Dermis lymphatic vessel endothelial cell (primary cell): ENCODE measurements at places on chromosomes 3 and 15. TPM values are rescaled to one million over a fixed set of nuclear protein-coding genes. Genes with fewer than 3 reads are reported as not detected.

The STXBP5L gene
- total RNA-seq: not detected in 2 replicates

The ROPN1B gene
- total RNA-seq: not detected in 2 replicates

The NRROS gene
- 7.3 and 8.5 TPM in 2 replicates for total RNA-seq

The STRA6 gene
- 0.11 TPM in 1 of 2 replicates, not detected in the other for total RNA-seq

The SLC15A2 gene
- total RNA-seq: under 0.01 TPM in 2 replicates

The AGTR1 gene
- total RNA-seq: not detected in 2 replicates

The CCPG1 gene
- total RNA-seq: 72.1 and 81.2 TPM in 2 replicates

The SGO1 gene
- total RNA-seq: 1.2 TPM in 2 replicates

The GP5 gene
- total RNA-seq: 0.09 and 0.22 TPM in 2 replicates

The ARPC4 gene
- total RNA-seq: 284 and 296 TPM in 2 replicates

The HRG gene
- not detected in 2 replicates for total RNA-seq

The ROPN1 gene
- not detected in 2 replicates for total RNA-seq

The ZMYND10 gene
- total RNA-seq: under 0.01 and 0.11 TPM in 2 replicates

The PRR20G gene
- not detected in 2 replicates for total RNA-seq

The SERINC4 gene
- total RNA-seq: 0.11 TPM in 1 of 2 replicates, not detected in the other

The RGMA gene
- total RNA-seq: under 0.01 TPM in 1 of 2 replicates, not detected in the other

The REC114 gene
- total RNA-seq: not detected in 2 replicates

The MOBP gene
- under 0.01 TPM in 1 of 2 replicates, not detected in the other for total RNA-seq

The CTSH gene
- total RNA-seq: 74.9 and 95.2 TPM in 2 replicates

The ABTB1 gene
- total RNA-seq: 12.2 and 14.0 TPM in 2 replicates

The KNSTRN gene
- total RNA-seq: 11.2 and 12.3 TPM in 2 replicates

The ECE2 gene
- total RNA-seq: not detected in 2 replicates

The WDR93 gene
- not detected in 2 replicates for total RNA-seq

The MGLL gene
- 19.6 and 26.5 TPM in 2 replicates for total RNA-seq

The TTC21A gene
- 1.3 and 1.4 TPM in 2 replicates for total RNA-seq

The FOXL2NB gene
- under 0.01 TPM in 1 of 2 replicates, not detected in the other for total RNA-seq

The KCNH8 gene
- under 0.01 TPM in 1 of 2 replicates, not detected in the other for total RNA-seq

The COX17 gene
- 19.8 and 29.8 TPM in 2 replicates for total RNA-seq

The FBXO40 gene
- not detected in 2 replicates for total RNA-seq

The KLHL40 gene
- total RNA-seq: not detected in 2 replicates

The TMEM45A gene
- total RNA-seq: 12.0 and 13.9 TPM in 2 replicates

The AMOTL2 gene
- 23.6 and 58.7 TPM in 2 replicates for total RNA-seq

The SEMA3B gene
- 0.54 and 0.86 TPM in 2 replicates for total RNA-seq

The RPS27L gene
- total RNA-seq: 256 and 303 TPM in 2 replicates

The PRRT3 gene
- total RNA-seq: 0.52 and 0.54 TPM in 2 replicates

The SLC22A14 gene
- under 0.01 TPM in 2 replicates for total RNA-seq

The SEMA3G gene
- 34.9 and 59.4 TPM in 2 replicates for total RNA-seq

The GUCA1C gene
- total RNA-seq: not detected in 2 replicates

The GABRR3 gene
- not detected in 2 replicates for total RNA-seq

The CCDC54 gene
- total RNA-seq: not detected in 2 replicates

The MYO5C gene
- 13.8 and 14.3 TPM in 2 replicates for total RNA-seq

The IL12A gene
- 0.33 and 0.69 TPM in 2 replicates for total RNA-seq

The DAZL gene
- not detected in 2 replicates for total RNA-seq

The TGM4 gene
- total RNA-seq: under 0.01 TPM in 1 of 2 replicates, not detected in the other

The IL20RB gene
- total RNA-seq: 0.17 and 0.54 TPM in 2 replicates

The TRAT1 gene
- total RNA-seq: not detected in 2 replicates

The CSK gene
- 21.7 and 30.5 TPM in 2 replicates for total RNA-seq

The STRIT1 gene
- total RNA-seq: not detected in 2 replicates

The FANCD2OS gene
- not detected in 2 replicates for total RNA-seq

The GOLGA8R gene
- total RNA-seq: 0.33 and 0.60 TPM in 2 replicates

The TMEM207 gene
- total RNA-seq: not detected in 2 replicates

The RHOA gene
- total RNA-seq: 602 and 608 TPM in 2 replicates
